ENCODE measurements at places on chromosomes 3 and 15.

DNA sequence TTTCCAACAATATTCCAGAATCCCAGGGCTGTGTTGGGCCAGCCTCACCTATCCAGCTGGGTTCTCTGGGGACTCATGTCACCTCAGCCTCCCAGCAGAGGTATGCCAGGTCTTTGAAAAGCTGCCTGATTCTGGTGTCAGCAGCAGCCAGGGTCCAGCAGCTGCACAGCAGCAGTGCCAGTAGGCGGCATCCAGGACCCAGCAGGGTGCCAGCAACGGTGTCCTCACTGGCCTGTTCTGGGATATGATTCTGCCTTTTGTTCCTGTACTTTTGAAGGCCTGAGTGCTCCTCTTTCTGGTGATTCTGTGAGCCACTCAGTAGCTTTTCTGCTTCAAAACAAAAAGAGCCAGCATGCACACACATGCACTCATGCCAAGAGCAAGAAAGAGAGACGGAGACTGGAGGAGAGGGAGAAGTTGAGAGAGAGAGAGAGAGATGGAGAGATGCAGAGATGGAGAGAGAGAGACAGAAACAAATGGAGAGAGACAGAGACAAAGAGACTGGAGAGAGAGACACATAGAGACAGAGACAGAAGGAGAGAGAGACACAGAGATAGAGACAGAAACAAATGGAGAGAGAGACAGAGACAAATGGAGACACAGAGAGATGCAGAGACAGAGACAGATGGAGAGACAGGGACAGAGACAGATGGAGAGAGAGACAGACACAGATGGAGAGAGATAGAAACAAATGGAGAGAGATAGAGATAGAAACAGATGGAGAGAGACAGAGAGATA is 205.7 kb downstream of the UACA start:
- no peak for DNase-seq

GRCh38 chr3:149529099-149529498 is 54.6 kb downstream of the TM4SF4 start:
- DNase-seq: no peak

- no peak for DNase-seq
Observed at GRCh38 chr15:51318382-51319150, 19.8 kb downstream of the CYP19A1 start.

- no peak for DNase-seq
Observed at GRCh38 chr3:153623834-153624233, 461.8 kb downstream of the RAP2B start.

DNA sequence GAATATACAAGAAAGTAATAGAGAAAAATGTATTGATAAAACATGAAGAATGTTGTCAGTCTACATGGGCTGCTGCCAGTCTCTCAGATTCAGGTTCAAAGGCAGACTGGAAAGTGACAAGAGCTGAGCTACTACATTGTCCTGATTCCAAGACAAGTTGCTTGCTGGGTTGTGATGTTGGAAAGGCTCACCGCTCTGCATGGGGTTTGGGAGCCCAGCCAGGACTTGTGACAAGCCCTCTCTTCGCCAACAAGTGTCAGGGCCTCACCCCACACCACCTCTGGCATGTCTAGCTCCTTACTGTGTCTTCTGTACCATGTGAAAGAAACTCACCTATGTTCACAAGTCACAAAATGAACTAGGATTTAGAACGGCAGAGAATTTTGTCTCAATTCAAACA is 43.0 kb upstream of the SH3GL3 start:
- DNase-seq: no peak

DNA sequence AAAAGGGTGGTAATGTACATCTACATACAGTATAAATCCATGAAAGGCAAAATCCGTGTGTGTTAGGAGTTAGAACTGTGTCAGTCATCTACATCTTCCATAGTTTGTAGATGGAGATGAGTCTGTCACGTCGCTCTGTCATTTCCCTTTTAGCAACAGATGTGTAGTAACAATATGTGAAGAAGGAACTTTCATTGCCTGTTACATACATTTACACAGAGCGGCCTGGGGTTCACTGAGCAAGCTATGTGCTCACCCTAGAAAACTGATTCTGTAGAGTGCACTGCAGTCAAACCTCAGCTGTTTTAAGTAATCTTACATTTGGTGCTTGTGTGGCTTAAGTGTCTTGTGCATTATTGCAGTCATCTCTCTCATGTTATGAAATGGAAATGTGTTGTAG is 41.6 kb upstream of the AP3B2 start:
- DNase-seq: no peak

DNA sequence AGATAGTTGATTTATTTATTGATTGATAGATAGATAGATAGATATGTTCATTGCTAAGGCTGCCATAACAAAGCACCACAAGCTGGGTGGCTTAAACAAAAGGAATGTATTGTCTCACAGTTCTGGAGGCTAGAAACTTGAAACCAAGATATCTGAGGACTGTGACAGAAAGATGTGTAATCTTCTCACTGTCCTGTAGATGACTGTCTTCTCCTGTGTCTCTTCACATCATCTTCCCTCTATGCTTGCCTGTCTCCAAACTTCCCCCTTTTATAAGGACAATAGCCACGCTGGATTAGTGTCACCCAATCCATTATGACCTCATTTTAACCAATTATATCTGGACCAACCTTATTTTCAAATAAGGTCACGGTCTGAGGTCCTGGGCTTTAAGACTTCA is 40.9 kb downstream of the GNB4 start:
- no peak for DNase-seq

- DNase-seq: peak; percentile 23
Observed at GRCh38 chr3:33063651-33064051, 33.3 kb downstream of the GLB1 start.

DNA sequence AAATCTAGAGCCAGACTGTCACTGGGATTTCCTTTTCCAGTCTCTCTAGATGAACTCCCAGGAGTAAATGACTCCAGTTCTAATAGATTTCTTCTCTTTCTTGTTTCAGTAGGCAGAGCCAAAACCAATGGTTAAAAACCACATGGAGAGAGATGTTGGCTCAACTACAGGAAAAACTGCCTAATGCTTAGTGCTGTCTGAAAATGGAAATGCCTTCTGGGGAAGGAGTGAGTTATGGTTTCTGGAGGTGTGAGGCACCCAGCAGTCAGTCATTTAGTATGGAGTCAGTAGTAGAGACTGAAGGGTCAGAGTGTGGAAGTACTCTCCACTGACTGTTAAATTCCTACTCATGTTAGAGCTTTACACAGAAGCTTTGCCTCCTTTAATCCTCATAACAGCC is 136.7 kb downstream of the CCNL1 start:
- no peak for DNase-seq

DNA sequence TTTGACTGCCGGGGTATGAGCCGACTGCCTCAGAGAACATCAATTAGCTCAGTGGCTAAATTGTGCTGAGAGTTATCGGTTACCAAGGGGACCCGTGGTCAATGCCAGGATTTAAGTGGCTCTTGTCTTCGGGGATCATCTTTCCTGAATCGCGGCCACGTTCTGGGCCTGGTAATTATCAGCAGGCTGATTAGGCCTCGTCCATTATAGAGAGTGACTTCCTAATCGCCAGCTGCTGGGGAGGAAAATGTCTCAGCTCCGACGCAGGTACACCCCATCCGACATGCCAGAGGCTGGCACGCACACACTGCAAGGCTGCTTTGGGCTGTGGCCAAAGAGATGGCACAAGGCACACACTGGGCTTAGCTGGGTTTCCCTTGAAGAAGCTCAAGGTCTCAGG is 10.6 kb downstream of the TRH start:
- no peak for DNase-seq

- peak; percentile 90 for DNase-seq
Observed at GRCh38 chr3:125512135-125512920, 7.7 kb downstream of the SNX4 start.

DNA sequence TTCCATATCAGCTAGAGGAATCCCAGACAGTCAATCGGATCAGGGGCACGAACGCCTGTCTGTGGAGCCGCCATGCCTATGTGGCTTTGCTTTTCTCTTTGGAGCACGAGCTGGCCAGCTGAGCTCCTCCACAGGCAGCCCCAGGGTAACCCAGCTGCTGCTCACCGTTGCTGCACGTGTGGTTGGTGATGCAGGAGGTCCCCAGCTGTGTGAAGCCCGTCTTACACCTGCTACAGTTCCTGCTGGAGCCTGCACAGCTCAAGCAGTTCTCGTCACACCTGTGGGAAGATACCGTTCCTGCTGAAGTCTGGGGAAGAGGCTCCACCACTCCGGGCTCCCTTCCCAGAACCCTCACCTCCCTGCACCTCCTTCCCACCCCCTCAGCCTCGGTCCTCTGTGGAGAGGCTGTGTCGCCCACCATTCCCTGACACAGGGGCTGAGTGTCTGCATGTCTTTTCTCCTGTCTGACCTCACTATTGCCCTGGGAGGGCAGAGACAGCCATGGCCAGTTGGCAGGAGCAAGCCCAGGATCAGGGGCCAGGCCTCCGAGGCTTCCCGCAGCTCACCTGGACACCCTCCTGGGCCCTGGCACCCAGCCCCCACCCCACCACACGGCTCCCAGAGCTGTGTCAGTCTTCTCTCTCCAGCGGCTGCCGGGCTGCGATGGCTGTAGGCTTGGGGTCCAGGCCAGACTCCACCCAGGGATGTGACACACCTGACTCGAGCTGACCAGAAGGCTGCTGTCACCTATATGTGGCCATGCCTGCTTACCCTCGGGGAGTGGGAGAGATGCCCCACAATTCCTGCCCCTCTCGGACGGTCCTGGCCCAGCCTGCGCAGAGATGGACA is 12.2 kb upstream of the SNRPA1 start:
- no peak for DNase-seq

DNA sequence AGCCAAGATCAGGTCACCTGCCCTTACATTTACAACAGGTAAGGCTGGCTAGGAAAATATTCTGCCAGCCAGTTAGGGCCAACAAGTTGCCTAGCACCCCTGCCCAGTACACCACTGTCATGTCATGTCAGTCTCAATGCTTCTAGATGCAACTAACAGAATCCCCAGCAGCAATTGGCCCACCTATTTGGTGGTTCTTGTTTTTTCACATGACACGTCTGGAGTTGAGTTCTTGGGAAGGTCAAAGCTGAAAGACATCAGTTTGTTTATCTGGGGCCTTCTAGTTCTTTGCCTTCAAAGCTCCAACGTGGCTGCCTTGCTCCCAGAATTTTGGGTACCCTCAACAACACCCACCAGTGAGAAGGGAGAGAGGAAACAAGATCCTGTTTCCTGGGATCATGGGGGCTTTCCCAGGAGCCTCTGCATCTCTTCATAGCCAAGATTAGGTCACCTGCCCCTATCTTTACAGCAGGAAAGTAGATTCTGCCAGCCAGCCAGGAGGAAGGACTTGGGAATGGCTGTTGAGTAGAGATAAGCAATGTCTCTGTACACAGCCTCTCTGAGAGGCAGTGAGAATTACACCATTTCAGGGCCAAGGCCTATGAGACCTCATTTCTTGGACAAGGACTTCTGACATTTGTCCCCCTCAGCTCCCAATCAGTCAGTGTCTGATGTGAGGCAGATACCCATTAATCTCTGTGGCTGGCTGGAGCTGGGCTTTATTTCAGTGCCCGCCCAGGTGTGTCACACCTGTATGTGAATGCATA is 8.6 kb downstream of the GPX1 start:
- peak; percentile 79 for DNase-seq

DNA sequence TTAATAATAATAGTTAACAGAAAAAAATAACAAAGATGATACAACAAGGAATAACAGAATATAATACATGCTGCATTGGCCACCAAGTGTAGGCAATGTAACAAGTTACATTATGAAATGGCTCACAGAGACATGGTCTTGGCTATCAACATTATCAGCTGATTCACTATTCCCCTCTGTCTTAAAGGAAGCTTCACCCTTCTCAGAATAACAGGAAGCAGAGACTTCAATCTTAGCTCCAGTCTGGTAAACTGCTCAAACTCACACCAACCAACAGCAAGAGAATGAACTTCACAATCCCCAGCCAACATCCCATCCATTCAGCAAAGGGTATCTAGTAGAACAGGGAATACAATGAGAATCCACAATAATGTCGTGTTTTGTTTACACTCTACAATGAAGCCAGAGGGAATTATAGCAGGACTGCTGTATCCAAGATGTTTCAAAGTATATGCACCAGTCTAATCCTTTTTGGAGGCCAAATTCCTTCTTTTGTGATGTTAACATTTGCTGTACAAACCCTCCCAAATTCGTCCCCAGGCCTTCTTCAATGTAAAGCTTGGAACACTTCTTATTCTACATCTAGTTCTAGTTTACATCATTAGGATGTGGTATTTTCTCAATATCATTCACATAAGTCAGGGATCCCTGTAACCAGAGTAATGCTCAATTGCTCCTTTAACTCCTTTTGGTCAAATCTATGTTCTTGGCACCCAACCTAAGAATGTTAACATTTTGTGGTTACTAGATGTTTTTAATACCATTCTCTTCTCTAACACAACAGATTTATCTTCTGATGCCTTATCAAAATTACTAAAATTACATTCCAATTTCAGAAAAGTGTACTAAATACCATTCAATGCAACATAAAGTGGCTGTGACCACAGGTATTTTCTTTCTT is 52.4 kb upstream of the CMSS1 start:
- DNase-seq: no peak

DNA sequence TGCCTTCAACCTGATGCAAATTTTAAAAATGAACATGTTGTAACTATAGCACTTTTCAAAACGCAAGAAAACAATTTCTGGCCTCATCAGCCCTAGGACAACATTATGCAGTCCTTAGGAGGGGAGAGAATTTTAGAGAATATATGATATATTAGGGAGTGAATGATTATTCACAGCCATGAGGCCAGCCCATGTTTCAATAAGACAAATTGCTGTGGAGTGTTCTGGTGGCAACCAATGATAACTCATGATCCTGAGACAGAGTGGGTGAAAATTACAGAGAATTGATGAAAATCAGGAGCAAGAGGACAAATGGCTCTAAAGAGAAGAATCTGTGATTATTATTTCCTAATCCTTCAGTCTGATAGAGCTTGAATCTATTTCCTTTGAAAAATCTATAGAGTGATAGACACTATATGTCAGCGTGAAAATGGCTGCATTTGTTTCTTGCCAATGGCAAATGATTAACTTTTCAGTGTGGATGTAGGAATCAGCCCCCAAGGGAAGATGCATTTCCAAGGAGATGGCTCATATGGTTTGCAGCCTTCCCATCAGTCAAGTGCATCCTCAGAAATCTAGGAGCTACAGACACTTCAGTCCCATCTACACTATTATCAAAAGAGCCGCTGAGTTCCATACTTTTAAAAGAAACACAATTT is 761.0 kb upstream of the ARRDC4 start:
- DNase-seq: no peak

DNA sequence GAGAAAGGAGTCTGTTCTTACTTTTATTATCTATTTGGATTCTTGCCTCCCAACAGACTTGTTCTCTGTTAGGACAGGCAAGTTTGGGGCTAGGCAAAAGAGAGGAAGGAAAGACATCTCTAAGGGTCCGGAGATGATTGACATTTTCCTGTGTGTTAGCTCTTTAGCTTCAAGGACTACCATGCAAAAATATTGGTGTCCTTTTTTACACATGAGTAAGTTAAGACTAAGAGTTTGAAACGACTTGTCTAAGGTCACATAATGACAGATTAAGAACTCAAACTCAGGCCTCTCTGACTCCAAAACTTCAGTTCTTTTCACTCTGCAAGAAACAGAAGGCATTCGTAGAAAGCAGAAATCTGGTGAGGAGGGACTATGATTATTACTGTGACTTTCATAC is 5.9 kb downstream of the LMCD1 start:
- DNase-seq: no peak

DNA sequence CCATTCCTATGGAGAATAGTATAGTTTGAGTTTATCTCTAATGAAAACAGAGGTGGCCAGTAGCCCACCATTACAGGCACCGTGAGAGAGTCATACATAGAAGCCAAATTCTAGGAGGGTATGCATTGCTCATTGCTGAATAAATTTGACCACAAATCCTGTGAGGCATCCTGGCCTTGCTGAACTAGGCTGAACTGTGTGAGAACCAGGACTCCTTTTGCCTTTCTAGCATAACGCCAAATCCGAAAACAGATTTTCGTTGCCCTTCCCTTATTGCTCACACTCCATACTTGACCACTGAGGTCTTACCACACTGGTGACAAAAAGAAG is 50.4 kb downstream of the SLC2A2 start:
- no peak for DNase-seq
